ENCODE measurements at places on chromosomes 1 and 21.

DNA sequence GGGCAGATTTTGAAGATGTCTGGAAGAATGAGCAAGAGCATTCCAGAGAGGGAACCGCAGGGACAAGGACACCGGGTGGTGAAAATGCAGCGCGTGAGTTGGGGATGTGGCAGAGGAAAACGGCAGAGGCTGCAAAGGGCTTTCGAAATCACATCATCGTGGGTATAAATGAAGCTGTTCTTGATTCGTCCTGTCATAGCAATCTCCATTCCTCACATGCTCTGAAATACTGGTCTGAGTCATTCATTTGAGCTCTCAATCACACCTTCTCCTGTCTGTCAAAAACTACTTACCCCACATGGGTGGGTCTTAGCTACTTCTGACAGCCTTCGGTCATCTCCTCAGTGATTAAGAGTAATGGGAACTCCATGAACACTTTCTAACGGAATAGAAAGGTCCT lies 81.5 kb downstream of the ERG start:
- no peak for DNase-seq

DNA sequence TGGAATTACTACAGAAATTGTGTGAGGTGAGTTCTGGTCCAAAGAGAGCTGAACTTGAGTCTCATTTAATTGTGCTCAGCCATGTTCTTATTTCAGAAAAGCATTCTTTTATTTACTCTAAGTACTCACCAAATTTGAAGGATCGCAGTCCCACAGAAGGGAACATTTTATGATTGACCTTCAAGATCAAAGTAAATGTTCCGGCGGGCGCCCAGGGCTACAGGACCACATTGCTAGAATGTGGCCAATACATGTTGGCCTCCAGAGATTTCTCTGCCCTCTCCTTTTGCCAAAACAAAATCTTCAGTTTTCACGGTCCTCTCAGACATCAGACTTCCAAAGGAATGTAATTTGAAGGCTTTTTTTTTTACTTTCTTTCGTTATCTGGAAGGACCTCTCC lies 237.8 kb downstream of the FMN2 start:
- no peak for DNase-seq

- DNase-seq, result no peak
Measured at GRCh38 chr1:240682859-240683242, 70.9 kb upstream of the GREM2 start.

GRCh38 chr1:43366179-43366578 lies 1.6 kb downstream of the ELOVL1 start:
- peak; percentile 51 for DNase-seq

GRCh38 chr1:118773656-118774055 lies 214.5 kb downstream of the TBX15 start:
- DNase-seq, result no peak

DNA sequence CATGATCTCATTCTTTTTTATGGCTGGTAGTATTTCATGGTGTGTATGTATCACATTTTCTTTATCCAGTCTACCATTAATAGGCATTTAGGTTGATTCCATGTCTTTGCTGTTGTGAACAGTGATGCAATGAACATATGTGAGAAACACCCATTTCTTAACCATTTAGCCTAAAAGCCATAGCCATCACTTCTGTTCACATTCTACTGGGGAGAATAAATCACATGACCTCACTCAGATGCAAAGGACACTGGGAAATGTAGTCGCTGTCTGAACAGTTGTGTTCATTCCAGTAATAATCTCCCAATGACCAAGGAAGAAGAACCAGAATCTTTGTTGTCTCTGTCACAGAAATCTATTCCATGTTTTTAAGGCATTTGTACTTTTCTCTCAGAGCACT lies 15.1 kb upstream of the PLA2G2E start:
- no peak for DNase-seq

Data from mesothelial cell of epicardium (in vitro differentiated cells).